Natural killer cell (primary cell): ENCODE measurements at places on chromosomes 1 and 21. TPM values are rescaled to one million over a fixed set of nuclear protein-coding genes. Genes with fewer than 3 reads are reported as not detected.

PTGS2 gene
- total RNA-seq, result 32.8 TPM

KAZN gene
- 1.2 TPM for total RNA-seq

GABRD gene
- 0.19 TPM for total RNA-seq

OR2L5 gene
- total RNA-seq, result not detected

GRCh38 chr1:30410153-30410851 lies 313.1 kb downstream of the MATN1 start:
- DNase-seq, result no peak

- no peak for DNase-seq
Measured at GRCh38 chr1:34792868-34793727, at the start of gene GJA4. Gene GJA4, plus strand, starts transcription at chr1:34792999. Its CDS starts 1,215 bp downstream, at chr1:34794214.

DNA sequence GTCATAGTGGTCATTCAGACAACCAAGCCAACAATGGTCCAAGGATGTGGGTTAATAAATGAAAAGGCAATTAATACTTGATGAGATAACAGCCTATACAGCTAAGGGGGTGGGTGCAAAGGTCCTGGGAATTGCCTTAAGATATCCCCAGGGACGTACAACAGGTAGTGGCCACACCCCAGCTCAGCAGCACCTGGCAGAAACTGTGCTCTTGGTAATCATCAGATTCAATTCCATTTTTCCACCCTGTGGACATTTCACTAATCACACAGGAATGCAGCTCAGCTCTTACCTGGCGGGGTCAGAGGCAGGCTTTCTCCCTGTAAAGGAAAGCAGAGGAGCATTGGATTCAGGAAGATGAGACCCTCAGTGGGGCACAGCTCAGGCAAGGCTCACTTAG lies 32.9 kb downstream of the FCRL5 start:
- no peak for DNase-seq
